ENCODE measurements at places on chromosomes 4 and X. TPM values are rescaled to one million over a fixed set of nuclear protein-coding genes. Genes with fewer than 3 reads are reported as not detected.

Gene SHROOM4
- 5.7 TPM for polyA plus RNA-seq

Gene PHEX
- 0.19 TPM for polyA plus RNA-seq

Gene AKAP4
- not detected for polyA plus RNA-seq

Gene EMCN
- polyA plus RNA-seq: 140 TPM

Gene P2RY4
- not detected for polyA plus RNA-seq

Gene ART3
- not detected for polyA plus RNA-seq

Gene IQSEC2
- polyA plus RNA-seq: 56.2 TPM

Gene RENBP
- 78.2 TPM for polyA plus RNA-seq

Gene CSN1S1
- polyA plus RNA-seq: not detected

Gene ZBTB49
- polyA plus RNA-seq: 2.8 TPM

Gene MAGED4B
- polyA plus RNA-seq: 5.2 TPM

Gene SOWAHD
- 0.92 TPM for polyA plus RNA-seq

DNA sequence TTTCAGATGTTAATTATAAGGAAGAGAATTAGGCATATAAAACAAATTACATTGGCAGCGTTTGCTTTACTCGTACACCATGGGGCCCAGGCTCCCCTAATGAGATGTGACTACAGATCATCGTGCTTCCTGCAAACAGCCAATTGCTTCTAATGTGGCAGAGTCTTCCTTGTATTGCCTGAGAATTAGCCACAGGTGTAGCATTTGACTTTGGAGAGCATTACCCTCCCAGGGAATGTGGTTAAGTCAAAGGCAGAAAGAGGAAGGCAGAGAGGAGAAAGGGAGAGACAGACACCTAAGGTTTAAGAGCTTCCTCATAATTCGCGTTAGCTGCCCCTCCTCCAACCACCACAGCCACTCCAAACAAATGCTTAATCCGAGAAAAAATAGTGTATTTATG lies 97.0 kb downstream of the MID1IP1 start:
- DNase-seq: no peak

DNA sequence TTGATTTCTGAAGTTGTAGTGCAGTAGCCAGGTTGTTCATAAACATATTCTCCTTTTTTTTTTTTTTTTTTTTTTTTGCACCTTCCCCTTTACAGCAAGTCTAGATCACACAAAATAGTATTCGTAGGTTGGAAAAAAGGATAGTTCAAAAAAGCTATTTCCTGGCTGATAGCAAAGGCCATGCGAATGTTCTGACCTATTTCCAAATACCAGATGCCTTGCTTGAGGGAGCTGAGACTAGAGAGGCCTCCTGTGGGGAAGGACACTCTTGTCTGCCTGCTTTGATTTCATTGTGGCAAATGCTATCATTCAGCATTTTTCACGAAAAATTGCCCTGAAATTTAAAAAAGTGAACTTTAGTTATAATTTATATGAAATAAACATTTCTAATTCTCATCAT lies 111.4 kb downstream of the MAD2L1 start:
- no peak for DNase-seq

DNA sequence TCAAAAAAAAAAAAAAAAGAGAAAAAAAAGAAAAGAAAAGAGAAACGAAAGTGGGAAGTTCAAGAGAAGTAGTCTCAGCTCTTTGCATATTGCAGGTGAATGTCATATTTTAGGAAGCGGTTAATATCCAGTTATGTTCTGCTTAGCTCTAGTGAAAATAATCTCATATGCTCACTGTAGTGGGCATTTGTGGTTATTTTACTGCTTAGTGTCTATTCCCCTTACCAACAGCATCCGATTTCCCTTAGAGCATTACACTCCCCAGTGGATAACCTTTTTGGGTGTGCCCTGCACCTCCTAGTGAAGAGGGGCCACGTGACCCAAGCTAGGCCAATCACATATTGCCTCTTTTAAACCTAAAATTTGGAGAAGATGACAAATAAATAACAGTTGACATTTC lies 111.2 kb upstream of the ZNF827 start:
- no peak for DNase-seq

GRCh38 chrX:65488495-65488894 lies 46.1 kb downstream of the LAS1L start:
- no peak for DNase-seq

- DNase-seq: peak; percentile 68
These were observed 4.3 kb upstream of the SLC26A1 start for GRCh38 chr4:997375-998071.

DNA sequence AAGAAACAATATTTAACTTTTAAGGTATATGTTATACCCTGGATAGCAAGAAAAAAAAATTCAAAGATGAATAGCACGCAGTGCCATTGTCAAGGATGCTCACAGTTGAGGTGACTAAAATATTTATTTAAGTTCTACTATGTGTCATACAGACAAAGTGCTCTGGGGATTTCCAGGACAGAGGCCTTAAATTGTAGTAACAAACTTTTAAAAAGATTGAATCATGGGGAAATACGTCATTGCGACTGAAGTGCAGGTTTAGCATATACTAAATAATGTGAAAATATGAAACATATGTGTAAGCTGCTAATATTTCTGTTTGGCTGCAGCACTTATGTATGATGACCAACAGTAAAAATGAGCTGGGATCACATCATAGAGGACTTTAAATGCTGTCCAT lies 748.0 kb upstream of the PCDH7 start:
- no peak for DNase-seq

DNA sequence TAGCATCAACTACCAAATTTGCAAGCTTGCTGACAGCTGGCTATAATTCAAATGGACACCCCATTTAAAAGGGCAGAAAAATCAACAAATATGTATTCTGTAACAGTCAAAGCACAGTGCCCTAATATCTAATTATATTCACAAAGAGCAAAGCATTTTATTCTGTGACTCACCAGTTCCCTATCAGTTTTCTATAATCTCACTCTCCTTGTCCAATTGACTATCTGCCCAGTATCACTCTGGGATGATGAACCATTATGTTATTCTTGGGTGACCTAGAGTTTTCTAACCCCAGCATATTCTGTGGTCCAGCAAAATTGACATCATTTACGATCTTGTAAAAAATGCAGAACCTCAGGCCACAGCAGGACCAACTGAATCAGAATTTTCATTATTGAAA lies 82.0 kb upstream of the FREM3 start:
- no peak for DNase-seq

GRCh38 chrX:77446908-77447652 lies at the start of gene FGF16:
Gene FGF16 (plus strand): TSS chrX:77447389. CDS start chrX:77447675, 286 bp downstream.
- no peak for DNase-seq

DNA sequence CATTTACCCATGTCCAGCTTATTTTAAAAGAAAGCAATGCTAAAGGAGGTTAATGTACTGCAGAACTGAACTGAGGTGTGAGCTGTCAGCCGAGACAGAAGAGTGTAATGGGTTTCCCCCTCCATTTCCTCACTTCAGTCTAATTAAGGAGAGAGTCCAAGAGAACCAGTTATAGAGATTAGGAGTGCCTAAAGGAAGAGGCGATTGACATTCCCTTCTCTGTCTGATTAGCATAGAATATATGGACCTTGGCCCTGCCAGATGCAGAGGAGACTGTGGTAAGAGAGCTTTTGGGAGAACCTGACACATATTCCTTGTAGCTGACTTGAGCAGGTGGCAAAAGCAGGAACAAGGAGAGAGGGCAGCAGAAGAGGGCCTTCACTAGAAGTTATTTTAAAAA lies 137.5 kb upstream of the INPP4B start:
- DNase-seq: no peak

GRCh38 chr4:163148466-163149336 lies 18.0 kb downstream of the NAF1 start:
- no peak for DNase-seq

DNA sequence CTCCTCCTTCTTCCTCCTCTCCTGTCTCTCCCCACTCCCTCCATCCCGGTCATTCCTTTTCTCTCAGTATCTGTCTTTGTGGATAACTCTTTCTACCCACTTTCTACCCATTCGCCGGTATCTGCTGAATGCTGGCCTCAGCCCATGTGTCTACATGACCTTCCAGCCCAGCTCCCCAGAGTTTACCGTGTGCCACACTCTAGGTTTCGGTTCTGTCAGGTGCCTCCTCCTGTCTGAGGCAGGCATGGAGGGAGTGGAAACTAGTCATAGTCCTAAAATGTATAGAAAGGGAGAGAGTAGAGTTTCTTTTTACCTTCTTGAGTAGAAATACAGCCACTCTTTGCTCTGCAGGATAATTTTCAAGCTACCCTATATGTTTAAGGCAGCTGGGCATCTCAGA lies 33.5 kb upstream of the SCRG1 start:
- no peak for DNase-seq

GRCh38 chrX:24276015-24276414 lies 37.9 kb downstream of the SUPT20HL2 start:
- DNase-seq: no peak

- no peak for DNase-seq
These were observed 1.4 kb upstream of the GPR173 start for GRCh38 chrX:53047228-53047627.

DNA sequence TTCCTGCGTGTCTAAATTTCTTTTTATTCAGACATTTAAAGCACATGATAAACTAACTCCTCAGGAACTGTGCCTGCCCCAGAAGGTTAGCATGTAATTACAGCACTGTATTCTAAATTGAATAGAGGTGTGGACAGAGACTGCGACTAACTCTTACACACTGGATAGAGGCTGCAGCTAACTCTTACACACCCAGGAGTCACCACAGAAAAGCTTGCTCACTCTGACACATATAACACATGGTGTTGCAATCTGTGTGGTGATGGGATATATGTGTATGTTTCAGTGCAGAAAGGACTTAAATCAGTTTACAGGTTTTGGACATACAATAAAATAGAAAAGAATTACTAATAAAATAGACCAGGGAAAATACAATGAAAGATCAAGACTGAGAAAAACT lies 41.5 kb downstream of the SMAD1 start:
- no peak for DNase-seq

GRCh38 chr4:1851160-1851559 lies 4.8 kb downstream of the LETM1 start:
- no peak for DNase-seq

DNA sequence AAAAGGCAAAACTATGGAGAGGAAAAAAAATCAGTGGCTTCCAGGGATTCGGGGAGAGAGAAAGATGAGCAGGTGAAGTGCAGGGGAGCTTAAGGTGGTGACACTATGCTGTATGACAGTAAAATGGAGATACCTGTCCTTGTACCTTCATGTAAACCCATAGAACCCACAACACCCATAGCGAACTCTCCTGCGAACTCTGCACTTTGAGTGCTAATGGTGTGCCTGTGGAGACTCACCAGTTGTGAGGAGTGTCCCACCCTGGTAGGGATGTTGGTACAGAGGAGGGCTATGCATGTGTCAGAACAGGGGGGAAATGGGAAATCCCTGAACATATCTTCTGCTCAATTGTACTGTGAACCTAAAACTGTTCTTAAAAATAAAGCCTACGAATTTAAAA lies 42.8 kb downstream of the HMX1 start:
- no peak for DNase-seq

DNA sequence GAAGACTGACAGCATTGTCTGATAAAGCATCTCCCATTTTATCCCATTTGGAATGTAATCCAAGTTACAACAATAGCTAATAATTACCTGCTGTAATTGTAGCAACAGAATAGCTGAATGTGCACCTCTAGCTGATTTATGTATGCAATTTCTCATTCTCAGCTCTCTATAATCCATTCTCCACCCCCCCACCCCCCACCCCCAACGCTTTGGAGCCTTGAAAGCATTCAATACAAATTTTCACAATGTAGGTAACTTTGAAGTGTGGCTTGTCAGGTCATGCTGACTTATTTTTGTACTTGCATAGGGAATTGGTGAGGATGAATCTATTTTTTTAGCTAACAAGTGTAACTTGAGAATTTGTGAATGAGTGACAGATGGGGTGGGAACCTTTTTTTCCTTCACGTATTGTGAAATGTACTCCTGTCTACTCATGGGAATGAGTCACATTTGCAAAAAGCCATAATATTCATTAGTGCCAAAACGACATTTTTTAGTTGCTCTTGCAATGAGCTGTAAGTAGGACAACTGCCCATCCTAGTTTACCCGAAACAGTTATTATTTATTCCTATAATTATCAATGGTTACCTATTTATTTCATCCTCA lies 159.3 kb downstream of the PALLD start:
- no peak for DNase-seq

DNA sequence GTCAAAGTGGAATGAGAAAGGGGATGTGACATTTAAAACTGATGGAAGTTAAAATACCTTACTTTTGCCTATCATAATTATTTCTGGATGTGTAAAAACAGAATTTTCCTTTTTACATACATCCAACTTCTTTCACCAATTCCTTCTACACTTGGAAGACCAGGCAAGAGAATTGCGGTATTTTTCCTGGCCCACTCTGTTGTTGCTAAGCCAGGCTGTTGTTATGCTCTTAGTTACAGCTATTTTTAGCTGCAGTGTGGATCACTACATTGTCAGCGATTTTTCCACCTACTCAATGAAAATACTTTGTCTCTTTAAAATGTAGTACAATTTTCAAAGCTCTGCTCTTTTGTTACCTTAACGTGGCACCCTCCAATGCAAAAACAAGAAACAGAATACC lies 43.4 kb downstream of the NKX6-1 start:
- DNase-seq: peak; percentile 16

DNA sequence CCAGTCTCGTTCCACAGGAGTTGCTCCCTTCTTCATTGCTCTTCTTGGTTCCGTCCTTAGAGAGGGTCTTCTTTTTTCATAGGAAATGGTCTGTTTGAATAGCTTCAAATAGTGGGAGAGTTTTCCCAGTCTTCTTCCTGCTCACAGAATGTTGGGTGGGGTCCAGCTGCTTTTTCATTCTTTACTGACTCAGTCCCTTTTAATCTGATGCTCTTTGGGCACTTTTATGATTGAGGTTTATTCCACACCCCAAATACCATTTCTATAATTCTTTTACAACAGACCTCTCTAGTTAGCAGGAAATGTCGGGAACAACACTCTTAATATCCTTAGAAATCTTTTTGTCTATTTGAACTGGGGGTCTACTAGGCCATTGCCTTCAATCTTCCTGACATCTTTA lies 239.5 kb downstream of the PRDM5 start:
- DNase-seq: no peak

- DNase-seq: no peak
These were observed 156.6 kb downstream of the CHIC2 start for GRCh38 chr4:53907772-53908171.

All from kidney (tissue), 22 donors.